Stimulated activated naive CD8-positive, alpha-beta T cell treated with anti-CD3 and anti-CD28 coated beads, Interleukin-15, Interleukin-2, amounts not matched to agents 100 U/mL and 50 U/mL, for 24 hours (primary cell): ENCODE measurements at places on chromosomes 12 and 14.
A peak's percentile ranks its signal among the peaks of the same experiment; 100 is the strongest.

- no peak for DNase-seq
These were observed 88.6 kb downstream of the RAD51B start for GRCh38 chr14:67908052-67908754.

DNA sequence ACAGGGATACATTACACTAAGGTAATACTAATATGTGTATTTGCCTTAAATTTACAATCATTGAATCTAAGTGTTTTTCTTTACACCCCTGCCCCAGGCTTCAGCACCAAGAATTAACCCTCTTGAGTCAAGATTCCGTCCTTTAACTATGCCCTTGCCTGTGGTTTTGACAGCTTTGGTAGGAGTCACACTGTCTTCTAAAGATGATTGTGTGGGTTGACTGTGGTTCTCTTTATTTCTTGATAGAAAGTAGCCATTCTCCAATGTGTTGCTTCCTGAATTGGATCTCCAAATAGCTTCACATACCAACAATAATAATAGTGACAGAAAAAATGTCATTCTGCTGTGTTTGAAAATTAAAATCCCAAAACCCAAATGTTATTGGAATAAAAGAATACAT, 3.6 kb downstream of the CLEC7A start:
- DNase-seq, result no peak

- no peak for DNase-seq
These were observed 58.8 kb downstream of the OTX2 start for GRCh38 chr14:56751471-56751870.

DNA sequence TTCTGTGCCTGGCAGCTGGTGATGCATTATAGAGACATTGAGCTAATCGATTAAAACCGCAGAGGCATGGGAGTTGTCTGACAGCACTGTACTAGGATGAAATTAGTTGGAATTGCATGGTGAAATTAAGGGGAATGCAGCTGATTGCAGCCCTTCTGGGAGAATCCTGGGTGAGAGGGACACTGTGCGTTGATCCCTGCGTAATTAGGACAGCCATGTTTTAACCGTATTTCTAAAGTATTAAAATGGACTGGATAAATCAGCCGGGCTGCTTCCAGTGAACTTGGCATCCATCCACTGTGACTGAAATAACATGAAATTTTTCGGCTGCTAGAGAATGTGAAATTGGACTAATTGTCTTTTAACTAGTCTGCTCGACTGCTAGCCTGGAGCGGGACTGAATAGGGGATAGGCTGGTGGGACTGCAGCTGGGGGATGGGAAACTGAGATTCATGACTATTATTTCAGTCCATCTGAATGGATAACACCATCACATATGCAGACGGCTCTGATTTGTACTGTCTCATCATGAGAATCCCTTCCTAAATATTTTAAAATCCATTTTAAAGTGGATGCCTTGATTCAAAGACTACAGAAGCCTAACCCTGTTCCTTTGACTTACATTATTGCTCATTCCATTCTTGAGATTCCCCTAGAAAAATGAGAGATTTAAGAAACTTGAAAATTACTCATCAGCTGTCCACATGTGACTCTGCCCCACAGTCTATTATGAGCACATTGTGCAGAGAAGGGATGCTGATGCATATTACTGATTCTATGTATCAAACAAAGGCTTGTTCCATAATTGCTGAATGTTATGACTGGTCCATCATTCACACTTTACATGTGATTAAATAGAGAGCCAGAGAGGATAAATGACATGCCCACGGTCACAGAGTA, 343.9 kb downstream of the NPAS3 start:
- no peak for DNase-seq

DNA sequence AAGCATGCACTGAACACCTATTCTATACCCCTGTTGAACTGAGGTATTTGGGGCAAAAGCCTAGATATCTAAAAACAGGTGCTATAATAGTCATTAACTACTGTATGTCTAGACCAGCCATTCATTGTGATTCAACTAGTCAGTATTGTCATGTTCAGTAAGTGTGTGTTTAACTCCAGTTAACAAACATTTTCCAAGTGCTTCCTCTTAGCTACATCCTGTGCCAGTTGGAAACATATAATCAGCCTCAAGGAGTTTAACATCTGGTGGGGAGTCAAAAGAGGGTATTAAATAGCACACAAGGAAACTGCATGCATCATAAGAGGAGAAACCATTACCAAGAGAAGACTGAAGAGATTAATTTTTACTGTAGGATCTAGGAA, 20.4 kb downstream of the TMTC1 start:
- DNase-seq, result no peak

DNA sequence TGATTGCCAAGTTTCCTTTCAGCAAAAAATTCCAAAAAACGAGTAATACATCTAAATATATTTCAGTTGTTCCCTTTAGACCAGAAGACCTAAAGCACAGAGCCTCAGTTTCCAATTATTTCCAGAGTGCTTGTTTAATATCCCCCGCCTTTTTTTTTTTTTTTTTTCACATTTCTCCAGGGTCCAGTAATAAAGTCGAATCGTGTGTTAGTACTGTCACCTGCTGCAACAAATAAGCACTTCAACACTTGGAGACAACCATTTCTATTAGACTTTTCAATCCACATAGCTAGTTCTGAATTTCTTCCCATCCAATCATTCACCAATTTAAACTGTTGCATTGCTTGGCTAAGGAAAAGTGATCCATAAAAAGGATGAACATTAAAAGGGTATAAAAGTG, 13.6 kb downstream of the PDE6H start:
- no peak for DNase-seq

- DNase-seq, result no peak
These were observed 81.2 kb upstream of the ATP2B1 start for GRCh38 chr12:89789862-89790261.

GRCh38 chr12:29164477-29165393, 15.7 kb downstream of the FAR2 start:
- no peak for DNase-seq

GRCh38 chr14:102903248-102903888, 19.1 kb upstream of the AMN start:
- no peak for DNase-seq

DNA sequence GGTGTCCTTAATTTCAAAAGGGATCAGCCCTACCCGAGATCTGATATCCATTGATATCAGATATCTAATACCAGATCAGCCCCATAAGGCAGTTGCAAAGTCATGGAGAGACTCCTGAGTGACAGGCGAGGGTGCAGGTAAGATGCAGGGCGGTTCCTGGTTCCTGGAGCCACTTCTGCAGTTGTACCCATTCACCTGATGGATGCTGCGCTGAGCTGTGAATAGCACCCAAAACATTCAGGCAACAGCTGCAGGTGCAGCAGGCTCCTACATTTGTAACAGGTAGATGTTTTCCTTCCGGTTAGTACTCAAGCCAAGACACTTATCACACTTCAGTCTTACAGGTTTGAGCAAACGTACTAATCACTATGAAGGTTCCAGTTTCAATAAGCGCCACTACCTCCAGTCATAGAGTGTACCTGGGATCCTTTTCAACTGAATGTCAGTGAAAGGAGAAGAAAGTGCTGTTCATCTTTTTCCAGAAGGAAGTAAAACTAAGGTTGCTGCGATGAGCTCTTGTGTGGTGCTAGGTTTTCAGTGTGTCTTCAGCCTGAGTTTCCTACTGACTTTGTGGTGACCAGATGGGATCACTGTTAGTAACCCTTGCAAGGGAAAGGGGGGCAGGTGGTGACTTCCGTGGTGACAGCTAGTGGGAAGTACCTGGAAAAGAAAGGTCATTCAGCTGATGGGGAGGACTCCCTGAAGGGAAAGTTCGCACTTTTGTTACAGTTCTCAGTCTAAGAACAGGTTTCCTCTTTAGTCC, 1.9 kb downstream of the ATP6V0A2 start:
- peak; percentile 61 for DNase-seq

DNA sequence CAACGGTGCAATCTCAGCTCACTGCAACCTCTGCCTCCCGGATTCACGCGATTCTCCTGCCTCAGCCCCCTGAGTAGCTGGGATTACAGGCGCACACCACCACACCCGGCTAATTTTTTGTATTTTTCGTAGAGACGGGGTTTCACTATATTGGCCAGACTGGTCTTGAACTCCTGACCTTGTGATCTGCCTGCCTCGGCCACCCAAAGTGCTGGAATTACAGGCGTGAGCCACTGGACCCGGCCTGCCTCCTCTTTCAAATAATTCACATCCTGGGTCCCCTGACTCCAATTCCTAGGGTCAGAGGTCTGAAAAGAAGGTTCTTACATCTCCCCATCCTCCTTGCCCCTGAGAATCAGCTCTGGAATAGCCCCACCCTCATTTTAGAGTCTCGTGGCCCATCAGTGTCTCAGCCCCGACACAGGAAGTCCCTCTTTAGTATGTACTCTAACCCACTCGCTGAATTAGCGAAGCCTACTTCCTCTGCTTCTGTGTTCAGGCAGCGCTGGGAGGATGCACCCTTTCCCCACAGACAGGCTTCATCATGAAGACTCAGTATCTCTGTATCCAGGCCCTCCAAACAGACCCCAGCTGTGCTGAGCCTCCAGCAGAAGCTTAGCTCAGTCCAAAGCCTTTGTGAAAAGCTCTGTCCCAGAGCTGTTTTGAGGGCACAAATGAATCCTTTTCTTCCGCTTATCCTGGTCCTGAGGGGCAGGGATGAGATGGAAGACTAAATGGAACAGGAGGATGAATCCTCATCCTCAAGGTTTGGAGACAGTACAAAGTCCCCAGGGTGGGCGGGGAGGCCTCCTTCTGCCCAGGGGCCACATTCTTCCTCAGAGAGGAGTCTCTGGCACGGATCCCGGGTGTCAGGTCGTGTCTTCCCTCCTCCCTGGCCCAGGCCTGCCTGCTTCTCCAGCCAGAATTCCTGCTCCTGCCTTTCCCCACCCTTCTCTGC, 3.5 kb downstream of the LPAR5 start:
- peak; percentile 60 for DNase-seq

DNA sequence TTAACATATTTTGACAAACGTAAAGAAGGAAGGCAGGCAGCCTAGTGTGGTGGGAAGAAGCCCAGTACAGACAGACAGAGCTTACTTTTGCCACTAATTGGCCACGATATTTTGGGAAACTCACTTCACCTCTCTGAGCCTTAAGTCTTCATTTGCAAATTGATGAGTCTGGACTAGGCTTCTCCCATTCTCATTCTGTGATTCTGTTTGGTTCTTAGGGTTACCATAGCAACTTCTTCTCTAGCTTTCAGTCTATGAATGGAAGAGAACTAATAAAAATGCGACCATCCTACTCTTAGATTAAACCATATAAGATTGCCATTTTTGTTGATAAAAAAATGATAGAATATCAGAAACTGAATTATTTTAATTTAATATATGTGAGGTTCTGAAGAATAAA, 210.5 kb downstream of the SNAPC1 start:
- DNase-seq, result no peak
